Subcutaneous preadipocyte (primary cell): ENCODE measurements at places on chromosomes 11 and 22. TPM values are rescaled to one million over a fixed set of nuclear protein-coding genes. Genes with fewer than 3 reads are reported as not detected.

The PANX3 gene
- not detected in 2 replicates for total RNA-seq

The MUC2 gene
- not detected in 2 replicates for total RNA-seq

The PKDREJ gene
- not detected in 2 replicates for total RNA-seq

The AQP11 gene
- total RNA-seq, result 0.59 and 1.1 TPM in 2 replicates

The CEP164 gene
- total RNA-seq, result 26.5 and 41.1 TPM in 2 replicates

The CHADL gene
- total RNA-seq, result 0.37 and 0.59 TPM in 2 replicates
